ENCODE measurements at places on chromosomes 2 and 18. TPM values are rescaled to one million over a fixed set of nuclear protein-coding genes. Genes with fewer than 3 reads are reported as not detected.

DNA sequence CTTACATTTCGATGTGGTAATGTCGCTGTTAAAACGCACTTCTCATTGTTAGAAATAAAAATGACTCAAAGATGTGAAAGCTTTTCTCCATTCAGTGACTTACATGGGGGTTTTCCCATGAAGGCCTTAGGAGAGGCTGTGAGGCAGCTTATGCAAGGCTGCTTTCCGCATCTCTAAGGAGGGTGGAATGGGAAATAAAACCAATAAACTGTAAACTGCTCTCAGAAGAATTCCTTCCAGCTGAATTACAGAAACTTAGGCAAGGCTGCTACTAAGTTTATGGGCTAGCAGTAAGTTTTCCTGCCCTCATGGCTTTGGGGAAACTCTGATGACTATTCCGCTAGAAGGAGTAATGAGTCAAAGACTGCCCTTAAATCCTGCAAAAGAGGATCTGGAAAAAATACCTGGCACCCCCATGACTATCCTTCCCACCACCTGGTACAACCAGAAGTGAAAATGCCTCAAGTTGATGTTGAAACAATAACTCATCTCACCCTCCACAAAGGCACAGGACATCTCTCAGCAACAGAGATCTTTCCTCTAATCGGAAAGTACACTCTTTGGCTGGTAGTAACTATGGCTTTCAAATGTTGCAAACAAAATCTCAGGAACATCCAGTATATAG is 97.7 kb upstream of the SMAD7 start:
- no peak overlapping the region for H3K4me3 ChIP-seq
- H3K4me1 ChIP-seq: peaks cover 6% of the 10 kb centered on the region
- no peaks in the 10 kb centered on the region for H3K36me3 ChIP-seq
- no peaks in the 10 kb centered on the region for H3K27me3 ChIP-seq

SPC25 gene
- 11.2 TPM for total RNA-seq

- no peak overlapping the region for H3K4me3 ChIP-seq
- no peak for DNase-seq
- peaks cover 11% of the 10 kb centered on the region for H3K4me1 ChIP-seq
- no peaks in the 10 kb centered on the region for H3K27me3 ChIP-seq
Observed at GRCh38 chr2:15890124-15890754, 50.1 kb upstream of the MYCN start.

RNMT gene
- 36.1 TPM for total RNA-seq

GRCh38 chr2:61952288-61952687 is 46.8 kb downstream of the COMMD1 start:
- H3K27ac ChIP-seq: no peak overlapping the region
- H3K4me1 ChIP-seq: peaks cover 15% of the 10 kb centered on the region
- no peaks in the 10 kb centered on the region for H3K36me3 ChIP-seq
- no peak for DNase-seq
- no peak overlapping the region for H3K4me3 ChIP-seq

IAH1 gene
- 44.2 TPM for total RNA-seq

Measured in hepatocyte (in vitro differentiated cells).